ENCODE measurements at places on chromosomes 7 and 10.

GRCh38 chr10:130545122-130545521, 408.9 kb downstream of the GLRX3 start:
- no peak for DNase-seq

DNA sequence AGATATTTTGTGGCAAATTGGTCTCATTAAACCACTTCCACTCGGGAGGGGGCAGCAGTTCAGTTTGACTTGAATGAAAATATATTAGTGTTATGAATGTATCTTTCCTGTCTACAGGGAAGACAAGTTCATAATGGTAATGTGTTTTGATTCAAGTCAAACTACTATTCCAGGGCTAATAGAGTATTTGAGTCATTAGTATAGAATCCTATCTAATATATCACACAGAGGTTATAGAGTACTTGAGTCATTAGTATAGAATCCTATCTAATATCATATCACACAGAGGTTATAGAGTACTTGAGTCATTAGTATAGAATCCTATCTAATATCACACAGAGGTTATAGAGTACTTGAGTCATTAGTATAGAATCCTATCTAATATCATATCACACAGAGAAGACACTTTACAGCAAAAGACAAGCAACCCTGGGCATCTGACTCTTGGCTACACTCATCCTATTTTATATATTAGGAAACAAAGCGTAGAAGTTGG, 199.7 kb upstream of the MAGI2 start:
- DNase-seq, result no peak

- no peak for DNase-seq
Measured at GRCh38 chr7:116696707-116697106, 24.7 kb downstream of the MET start.

DNA sequence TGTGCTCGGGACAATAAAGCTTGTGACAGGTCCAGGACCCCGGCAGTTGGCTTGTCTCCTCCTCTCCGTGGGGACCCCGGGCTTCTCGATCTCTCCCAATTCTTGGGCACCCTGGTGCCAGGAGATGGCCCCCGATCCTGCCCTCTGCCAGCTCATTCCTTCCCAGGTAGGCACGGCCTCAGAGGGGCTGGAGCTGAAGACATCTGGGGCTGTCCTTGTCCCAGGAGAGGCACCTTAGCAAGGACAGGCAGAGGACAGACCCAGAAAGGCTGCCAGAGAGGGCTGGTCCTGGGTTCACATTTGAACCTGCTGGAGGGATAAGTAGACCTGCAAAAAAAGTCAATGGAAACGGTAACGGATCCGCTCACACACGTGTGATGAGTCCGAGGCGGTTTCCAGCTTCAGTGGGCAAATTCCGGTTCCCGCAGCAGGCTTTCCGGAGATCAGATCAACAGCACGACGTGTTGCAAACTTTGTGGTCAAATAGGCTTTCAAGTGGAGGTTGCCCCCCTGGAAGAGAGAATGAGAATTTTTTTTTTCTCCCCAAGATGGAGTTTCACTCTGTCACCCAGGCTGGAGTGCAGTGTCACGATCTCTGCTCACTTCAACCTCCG, 47.7 kb upstream of the GTF2IRD1 start:
- no peak for DNase-seq

GRCh38 chr10:72889391-72889831, 4.1 kb upstream of the OIT3 start:
- DNase-seq, result no peak

Data from stimulated activated CD4-positive, alpha-beta T cell treated with anti-CD3 and anti-CD28 coated beads, Interleukin-4, amount 100 ng/mL, for 4 hours (primary cell).